NCI-H1436 treated with DMSO at 0.1 percent for 48 hours (cell line): ENCODE measurements at places on chromosomes 11 and 22.

GRCh38 chr11:88402192-88402715 lies 64.7 kb upstream of the CTSC start:
- DNase-seq = no peak

GRCh38 chr22:31120230-31120629 lies 2.5 kb upstream of the INPP5J start:
- DNase-seq = no peak

GRCh38 chr11:8760896-8761295 lies 78.3 kb downstream of the RPL27A start:
- no peak for DNase-seq

GRCh38 chr11:1402355-1403077 lies 12.8 kb downstream of the BRSK2 start:
- DNase-seq = no peak

DNA sequence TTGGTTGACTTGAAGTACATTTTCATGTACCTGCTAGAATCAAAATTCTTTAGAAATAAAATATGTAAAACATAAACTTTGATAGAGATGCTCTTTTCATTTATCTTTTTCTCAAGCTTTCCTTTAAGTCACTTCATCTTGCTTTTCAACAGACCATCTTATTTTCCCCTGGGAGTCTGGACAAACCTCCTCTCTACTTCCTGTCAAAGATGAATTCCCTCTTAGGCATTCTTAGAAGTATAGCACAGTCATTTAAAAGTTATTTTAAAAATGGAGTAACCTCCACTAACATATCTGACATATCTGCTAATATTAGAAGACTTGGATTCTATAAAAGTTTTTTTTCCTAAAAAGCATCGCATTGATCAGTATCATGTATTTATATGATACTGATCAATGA lies 84.8 kb upstream of the PAX6 start:
- DNase-seq = no peak

- no peak for DNase-seq
Observed at GRCh38 chr11:71071736-71072509, 180.5 kb downstream of the SHANK2 start.

- no peak for DNase-seq
Observed at GRCh38 chr11:66118847-66119246, 48.8 kb downstream of the PACS1 start.

- no peak for DNase-seq
Observed at GRCh38 chr22:31106731-31107177, 614 bp downstream of the SELENOM start.

DNA sequence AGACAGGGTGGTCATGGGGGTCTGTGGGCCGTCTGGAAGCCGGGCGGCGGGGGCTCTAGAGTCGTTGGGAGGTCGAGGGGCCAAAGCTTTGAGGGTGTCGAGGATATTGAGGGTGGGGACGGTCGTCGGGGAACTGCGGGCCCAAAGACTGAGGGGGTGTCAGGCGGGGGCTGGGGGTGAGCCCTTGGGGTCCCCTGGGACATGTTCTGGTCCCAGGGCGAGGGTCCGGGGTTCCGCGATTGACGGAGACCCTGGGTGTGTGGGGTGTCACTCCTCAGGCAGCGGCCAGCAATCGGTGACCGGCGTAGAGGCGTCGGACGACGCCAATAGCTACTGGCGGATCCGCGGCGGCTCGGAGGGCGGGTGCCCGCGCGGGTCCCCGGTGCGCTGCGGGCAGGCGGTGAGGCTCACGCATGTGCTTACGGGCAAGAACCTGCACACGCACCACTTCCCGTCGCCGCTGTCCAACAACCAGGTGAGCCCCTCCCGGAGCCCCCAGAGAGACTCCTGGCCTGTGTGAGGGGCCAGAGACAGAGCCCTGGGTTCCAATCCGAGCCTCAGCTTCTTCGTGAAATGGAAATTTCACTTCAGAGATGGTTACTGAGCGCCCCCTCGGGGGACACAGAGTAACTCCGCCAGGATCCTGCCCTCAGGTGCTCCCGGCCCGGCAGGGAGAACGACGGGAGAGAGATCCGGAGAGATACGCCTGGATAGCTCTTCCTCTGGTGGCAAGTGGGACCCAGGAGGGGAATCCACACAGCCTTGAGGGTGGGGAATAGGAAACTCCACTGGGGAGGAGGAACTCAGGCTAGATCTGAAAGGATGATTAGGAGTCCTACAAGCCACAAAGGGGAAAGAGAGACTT lies 714 bp downstream of the SDF2L1 start:
- no peak for DNase-seq
